Lung (tissue), 17 donors: ENCODE measurements at places on chromosomes 3 and 15. TPM values are rescaled to one million over a fixed set of nuclear protein-coding genes. Genes with fewer than 3 reads are reported as not detected.
A peak's percentile ranks its signal among the peaks of the same experiment; 100 is the strongest.

DNA sequence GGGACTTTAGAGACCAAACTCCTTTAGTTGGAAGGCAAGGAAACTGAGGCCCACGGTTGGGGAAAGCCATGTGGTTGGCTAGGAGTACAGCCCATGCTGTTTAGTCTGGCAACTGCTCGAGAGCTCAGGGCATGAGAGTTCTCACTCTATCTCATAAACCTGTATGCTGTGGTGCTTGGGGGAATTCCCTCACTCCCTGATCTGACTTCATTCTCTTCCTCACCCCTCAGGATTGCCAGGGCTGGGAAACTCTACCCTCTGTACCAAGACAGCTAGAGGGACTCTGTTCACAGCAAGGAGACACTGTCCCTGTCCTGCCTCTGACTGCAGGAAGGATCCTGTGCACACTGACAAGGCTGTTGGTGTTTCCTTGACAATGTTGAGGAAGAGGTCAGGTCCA lies 230.2 kb downstream of the ZNF621 start:
- no peaks in the 10 kb centered on the region for H3K36me3 ChIP-seq
- H3K4me3 ChIP-seq = no peak overlapping the region
- H3K27me3 ChIP-seq = no peaks in the 10 kb centered on the region
- H3K27ac ChIP-seq = no peak overlapping the region
- no peaks in the 10 kb centered on the region for H3K4me1 ChIP-seq

GRCh38 chr3:152671446-152672319 lies 163.2 kb upstream of the P2RY1 start:
- H3K27ac ChIP-seq = no peak overlapping the region
- peak; percentile 62 for DNase-seq
- H3K4me3 ChIP-seq = no peak overlapping the region
- no peaks in the 10 kb centered on the region for H3K36me3 ChIP-seq
- no peaks in the 10 kb centered on the region for H3K27me3 ChIP-seq
- peaks cover 4% of the 10 kb centered on the region for H3K4me1 ChIP-seq

- H3K4me3 ChIP-seq = no peak overlapping the region
- peak overlapping the region; percentile 69 for H3K27ac ChIP-seq
- H3K36me3 ChIP-seq = no peaks in the 10 kb centered on the region
- H3K4me1 ChIP-seq = peaks cover 12% of the 10 kb centered on the region
These were observed 25.1 kb downstream of the SNX33 start for GRCh38 chr15:75672646-75673425.

GRCh38 chr3:149152420-149152819 lies 23.0 kb downstream of the HPS3 start:
- H3K27ac ChIP-seq = no peak overlapping the region
- no peaks in the 10 kb centered on the region for H3K27me3 ChIP-seq
- no peak overlapping the region for H3K4me3 ChIP-seq
- DNase-seq = no peak
- no peaks in the 10 kb centered on the region for H3K4me1 ChIP-seq

DNA sequence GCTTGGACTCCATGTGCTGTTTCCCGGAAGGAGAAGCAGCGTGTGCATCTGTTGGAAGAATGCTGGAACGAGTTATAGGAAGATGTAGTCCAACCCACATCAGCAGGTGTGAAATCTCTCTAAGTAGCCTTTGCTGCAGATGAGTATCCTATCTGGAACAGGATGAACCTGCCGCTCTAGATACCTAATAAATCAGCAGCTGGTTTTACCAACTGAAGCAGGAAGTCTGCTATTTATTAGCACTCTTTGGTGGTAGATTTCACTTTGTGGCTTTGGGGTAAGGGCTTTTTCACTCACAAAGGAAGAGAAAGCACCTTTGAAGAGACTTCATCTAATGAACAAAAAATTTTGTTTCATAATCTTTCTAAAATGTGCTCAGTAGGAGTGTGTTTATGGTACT lies 66.4 kb downstream of the DCUN1D1 start:
- no peak overlapping the region for H3K27ac ChIP-seq
- H3K36me3 ChIP-seq = peaks cover 7% of the 10 kb centered on the region
- no peaks in the 10 kb centered on the region for H3K4me1 ChIP-seq
- DNase-seq = no peak

IFT80 gene
- polyA plus RNA-seq = 13.1 TPM

GOLGA6L6 gene
- polyA plus RNA-seq = not detected

- H3K4me3 ChIP-seq = no peak overlapping the region
- no peak for DNase-seq
- H3K27ac ChIP-seq = no peak overlapping the region
- peaks cover 3% of the 10 kb centered on the region for H3K4me1 ChIP-seq
- peaks cover 3% of the 10 kb centered on the region for H3K27me3 ChIP-seq
These were observed 181.6 kb downstream of the ABHD5 start for GRCh38 chr3:43872301-43872700.

DNA sequence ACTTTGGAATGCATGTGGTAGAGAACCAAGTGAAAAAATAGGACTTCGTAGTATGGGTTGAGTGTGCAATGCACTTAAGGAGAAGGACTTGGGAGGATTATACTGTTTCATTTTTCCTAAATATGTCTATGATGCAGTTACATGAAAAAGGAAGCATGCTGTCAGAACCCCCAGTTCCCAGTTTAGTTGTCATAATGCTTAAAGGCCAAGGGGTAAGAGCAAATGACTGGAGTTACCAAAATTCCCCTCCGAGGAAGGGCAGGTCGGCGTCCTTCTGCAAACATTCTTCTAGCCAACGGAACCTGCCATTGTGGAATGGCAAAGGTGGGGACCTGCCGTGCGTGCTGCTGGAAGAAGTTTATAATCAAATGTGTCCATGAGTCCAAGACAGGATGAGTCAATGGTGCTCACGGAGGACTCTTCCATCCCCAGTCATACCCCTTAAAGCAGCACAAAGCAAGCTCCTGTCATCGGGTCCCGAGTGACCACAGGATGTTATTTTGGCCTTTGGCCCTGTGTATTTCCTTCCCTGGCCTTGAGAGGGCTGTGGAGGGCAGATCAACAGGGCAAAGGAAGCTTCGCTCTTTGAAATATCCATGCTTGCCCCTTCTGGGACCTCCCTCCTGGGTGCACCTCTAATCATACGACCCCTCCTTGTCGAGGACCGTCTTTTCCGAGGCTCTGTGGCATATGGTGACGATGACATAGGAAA lies 93.2 kb downstream of the SLCO3A1 start:
- H3K36me3 ChIP-seq = no peaks in the 10 kb centered on the region
- H3K27me3 ChIP-seq = no peaks in the 10 kb centered on the region
- H3K4me3 ChIP-seq = no peak overlapping the region
- peak overlapping the region; percentile 81 for H3K27ac ChIP-seq
- no peak for DNase-seq

DNA sequence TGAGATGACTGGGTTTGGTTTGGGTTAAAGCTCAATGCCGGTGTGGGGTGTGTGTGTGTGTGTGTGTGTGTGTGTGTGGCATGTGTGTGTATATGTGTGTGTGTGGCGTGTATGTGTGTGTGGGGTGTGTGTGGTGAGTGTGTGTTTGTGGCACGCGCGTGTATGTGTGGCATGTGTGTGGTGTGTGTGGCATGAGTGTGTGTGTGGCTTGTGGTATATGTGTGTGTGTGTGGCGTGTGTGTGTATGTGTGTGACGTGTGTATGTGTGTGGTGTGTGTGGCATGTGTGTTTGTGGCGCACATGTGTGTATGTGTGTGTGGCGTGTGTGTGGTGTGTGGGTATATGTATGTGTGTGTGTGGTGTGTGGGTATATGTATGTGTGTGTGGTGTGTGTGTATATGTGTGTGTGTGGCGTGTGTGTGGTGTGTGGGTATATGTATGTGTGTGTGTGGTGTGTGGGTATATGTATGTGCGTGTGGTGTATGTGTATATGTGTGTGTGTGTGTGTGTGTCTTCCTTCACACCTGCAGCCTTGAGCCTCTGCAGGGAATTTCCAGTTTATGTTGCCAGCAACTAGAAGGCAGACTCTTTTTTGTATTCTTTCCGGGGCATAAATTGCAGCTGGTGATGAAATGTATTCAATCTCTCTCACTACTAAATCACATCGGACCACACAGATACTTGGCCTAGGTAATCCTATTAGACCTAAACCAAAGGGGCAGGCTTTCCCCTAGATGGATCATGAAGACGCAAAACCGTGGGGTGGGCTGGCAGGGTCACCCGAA lies 34.8 kb downstream of the CHRD start:
- H3K27me3 ChIP-seq = no peaks in the 10 kb centered on the region
- no peaks in the 10 kb centered on the region for H3K36me3 ChIP-seq
- H3K4me1 ChIP-seq = no peaks in the 10 kb centered on the region

DNA sequence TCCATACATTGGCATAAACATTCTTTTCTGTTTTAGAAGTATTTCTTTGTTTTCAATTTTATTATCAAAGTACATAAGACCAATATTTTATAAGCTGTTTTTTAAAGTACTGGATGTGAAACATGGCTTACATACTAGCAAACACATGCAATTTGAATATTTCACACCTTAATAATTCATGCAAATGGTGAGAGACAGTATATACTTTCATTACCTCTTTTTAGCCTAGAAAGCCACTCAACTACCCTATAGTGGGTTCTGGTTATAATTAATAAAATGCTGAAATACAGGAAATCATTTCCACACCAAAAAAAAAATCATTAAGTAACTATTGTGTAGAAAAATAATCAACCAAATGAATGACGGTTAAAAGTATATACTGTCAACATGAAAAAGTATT lies 38.5 kb upstream of the MELTF start:
- no peak overlapping the region for H3K4me3 ChIP-seq
- H3K27ac ChIP-seq = no peak overlapping the region
- no peaks in the 10 kb centered on the region for H3K27me3 ChIP-seq
- DNase-seq = no peak
- no peaks in the 10 kb centered on the region for H3K4me1 ChIP-seq
- H3K36me3 ChIP-seq = peaks cover 2% of the 10 kb centered on the region

BOC gene
- 2.9 TPM for polyA plus RNA-seq

- DNase-seq = no peak
- H3K4me3 ChIP-seq = no peak overlapping the region
- H3K27ac ChIP-seq = no peak overlapping the region
- no peaks in the 10 kb centered on the region for H3K27me3 ChIP-seq
- no peaks in the 10 kb centered on the region for H3K36me3 ChIP-seq
These were observed 41.8 kb downstream of the CA12 start for GRCh38 chr15:63339836-63340235.

GRCh38 chr3:68699541-68699940 lies 232.8 kb downstream of the TAFA4 start:
- H3K27me3 ChIP-seq = no peaks in the 10 kb centered on the region
- H3K36me3 ChIP-seq = no peaks in the 10 kb centered on the region
- no peak overlapping the region for H3K27ac ChIP-seq
- DNase-seq = peak; percentile 49
- no peaks in the 10 kb centered on the region for H3K4me1 ChIP-seq
